ENCODE measurements at places on chromosomes 1 and 21. TPM values are rescaled to one million over a fixed set of nuclear protein-coding genes. Genes with fewer than 3 reads are reported as not detected.

The PARS2 gene
- total RNA-seq = 6.4 TPM

The NPPA gene
- total RNA-seq = 0.93 TPM

The SPRR2A gene
- not detected for total RNA-seq

The CSDE1 gene
- total RNA-seq = 332 TPM

- no peak for DNase-seq
Measured at GRCh38 chr1:53819387-53819786, 18.7 kb downstream of the NDC1 start.

GRCh38 chr1:45621895-45622523 lies 1.8 kb downstream of the CCDC17 start:
- peak; percentile 18 for DNase-seq

DNA sequence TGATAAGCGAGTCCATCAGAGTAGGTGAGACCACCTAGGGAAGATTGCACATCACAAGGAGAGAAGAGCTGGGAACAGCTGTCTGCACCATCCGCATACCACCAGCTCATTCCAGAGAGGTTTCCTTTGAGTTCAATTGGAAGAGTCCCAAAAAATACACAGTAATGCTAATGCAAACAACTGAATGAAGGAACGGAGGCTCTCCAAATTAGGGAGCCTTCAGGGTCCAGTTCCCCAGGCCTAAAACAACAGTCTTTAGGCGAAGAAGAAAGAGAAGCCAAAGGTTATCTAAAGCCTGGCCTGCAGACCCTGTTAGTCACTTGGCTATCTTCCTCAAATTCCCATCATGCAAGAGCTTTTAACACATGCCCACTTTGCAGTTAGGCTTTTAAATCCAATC lies 246.4 kb downstream of the PBX1 start:
- DNase-seq = no peak

DNA sequence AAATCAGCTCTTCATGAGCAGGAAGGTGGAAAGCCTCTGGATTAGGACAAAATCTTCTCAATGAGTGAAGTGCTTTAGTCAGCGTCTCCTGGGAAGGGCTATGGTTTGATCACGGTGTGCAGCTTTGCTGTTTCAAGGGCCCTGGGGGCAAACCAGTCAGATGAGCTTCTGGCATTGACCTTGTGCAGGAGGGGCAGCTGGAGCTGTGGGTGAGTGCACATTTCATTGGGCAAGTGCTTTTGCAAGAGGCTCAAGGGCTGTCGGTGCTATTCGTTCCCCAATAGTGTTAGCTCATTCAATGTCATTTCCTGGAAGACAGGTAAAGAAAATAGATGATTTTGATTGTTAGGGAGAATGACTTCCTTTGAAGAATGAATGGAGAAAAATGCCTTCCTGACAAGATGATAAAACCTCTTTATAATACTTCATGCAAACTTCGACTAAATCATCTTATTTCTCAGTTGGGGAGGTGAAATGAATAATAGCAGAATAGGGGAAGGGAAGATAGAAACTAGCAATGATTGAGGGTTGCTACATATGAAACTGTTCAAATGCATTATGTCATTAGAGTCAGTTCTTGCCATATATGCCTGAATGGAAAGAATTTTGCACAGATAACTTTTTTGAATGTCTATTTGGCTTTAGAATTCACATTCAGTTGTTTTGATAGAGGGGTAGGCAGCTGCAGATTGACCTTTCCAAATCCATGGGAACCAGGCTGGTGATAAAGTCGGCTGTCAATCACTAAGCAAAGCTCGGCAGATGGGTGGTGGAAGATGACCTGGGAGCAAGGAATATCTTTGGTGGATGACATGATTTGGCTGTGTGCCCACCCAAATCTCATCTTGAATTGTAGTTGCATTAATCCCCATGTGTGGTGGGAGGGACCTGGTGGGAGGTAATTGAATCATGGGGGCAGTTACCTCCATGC lies 12.9 kb upstream of the DISC1 start:
- DNase-seq = no peak

- no peak for DNase-seq
Measured at GRCh38 chr1:20089328-20090077, 19.5 kb downstream of the PLA2G5 start.

DNA sequence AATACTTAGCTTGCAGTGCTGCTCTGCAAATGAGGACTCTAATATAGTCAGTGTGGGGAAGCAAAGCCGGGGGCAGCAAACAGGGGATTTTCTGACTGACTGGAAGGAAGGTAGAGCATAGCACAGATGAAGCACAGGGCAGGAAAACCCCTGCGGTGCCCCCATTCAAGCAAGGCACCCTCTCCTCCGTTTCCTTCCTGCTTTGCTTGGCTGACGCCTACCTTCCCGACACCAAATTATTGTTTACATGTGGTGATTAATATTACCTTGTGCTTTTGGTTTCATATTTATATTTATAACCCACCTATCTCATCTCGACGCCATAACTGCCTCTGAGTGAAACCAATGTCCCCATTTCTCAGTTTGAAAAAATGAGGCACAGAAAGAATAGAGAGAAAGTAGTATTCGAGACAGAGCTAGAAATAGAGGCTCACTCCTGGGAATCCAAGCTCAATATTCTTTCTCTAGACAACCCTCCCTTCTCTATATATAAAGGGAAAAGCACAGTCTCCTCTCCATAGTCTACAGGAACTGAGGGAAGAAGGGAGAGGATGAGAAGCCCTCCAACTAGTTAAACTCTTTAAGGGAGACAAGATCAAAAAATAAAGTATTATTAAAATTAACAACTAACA lies 41.3 kb downstream of the PIK3C2B start:
- DNase-seq = no peak

DNA sequence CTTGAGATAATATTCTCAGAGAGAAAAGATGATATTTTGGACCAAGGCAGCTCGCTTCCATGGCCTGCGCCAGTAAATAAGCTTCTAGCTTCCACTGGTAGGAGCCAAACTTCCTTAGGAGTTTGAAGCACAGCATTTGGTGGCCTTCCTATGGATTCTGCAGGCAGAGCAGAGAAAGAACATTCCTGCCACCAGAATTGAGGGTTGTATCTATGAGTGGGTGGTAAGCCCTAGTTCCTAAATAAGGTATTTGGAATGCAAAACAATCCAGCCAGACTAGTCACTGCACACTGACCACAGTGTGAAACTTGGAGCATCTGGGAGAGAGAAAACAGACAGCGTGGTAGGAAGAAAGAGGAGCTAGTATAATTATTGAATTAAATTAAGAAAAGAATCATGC lies 54.1 kb upstream of the BCAR3 start:
- DNase-seq = no peak

- no peak for DNase-seq
Measured at GRCh38 chr21:29678626-29679025, 261.2 kb downstream of the GRIK1 start.

DNA sequence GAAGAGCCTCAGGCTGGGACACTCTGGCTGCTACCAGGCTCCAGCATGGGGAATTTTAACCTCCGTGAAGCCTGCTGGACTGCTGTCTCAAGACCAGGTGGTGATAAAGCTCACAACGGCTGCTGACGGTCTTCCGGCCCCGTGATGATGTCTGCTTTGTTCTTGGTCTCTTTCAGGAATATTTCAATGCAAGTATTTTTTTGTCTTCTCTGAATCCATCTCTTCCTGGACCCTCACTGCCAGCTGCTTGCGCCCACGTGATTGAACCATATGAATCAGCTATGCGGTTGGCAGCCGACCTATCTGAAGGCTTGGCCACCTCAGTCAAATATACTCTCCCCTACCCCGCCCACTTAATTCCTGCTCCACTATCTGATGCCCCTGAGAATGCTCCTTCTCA lies 14.6 kb upstream of the SLC6A17 start:
- DNase-seq = no peak

- no peak for DNase-seq
Measured at GRCh38 chr1:100785470-100786052, 66.0 kb downstream of the VCAM1 start.

DNA sequence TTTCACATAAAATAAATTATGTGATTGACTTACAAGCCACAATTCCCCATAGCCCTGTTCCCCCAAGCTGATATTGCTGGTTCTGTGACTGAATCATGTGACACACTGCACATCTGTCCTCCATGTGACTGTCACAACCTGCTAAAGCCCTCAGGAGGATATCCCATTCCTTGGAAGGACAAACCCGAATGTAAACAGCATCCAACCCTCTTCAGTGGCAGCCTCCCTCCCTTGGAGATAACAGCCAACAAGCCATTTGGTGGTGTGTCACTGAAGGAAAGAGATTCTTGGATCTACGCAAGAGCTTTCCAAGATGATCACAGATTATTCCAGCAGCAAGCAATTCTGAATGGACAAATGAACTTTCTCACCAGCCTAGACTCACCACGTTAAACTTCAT lies 153.9 kb upstream of the TIAM1 start:
- DNase-seq = no peak

GRCh38 chr1:70768216-70768615 lies 279.4 kb downstream of the PTGER3 start:
- no peak for DNase-seq

DNA sequence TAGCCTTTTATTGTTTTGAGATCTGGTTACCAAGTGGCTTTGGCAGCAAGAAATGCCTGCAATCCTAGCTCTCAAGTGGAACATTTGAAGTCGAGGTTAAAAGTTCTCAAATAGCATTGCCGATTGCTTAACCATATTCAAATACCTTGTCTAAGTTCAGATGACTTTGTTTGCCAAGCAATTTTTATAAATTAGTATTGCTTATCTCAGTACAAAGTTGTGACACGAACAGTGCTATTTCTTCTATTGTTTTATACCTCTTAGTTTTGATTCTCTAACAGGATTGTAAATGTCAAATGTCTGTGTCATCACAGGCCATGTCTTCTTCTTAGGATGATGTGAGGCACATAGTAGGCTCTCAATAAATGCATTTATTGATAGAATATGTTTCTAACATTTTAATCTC lies 633.3 kb downstream of the PTPRC start:
- DNase-seq = peak; percentile 71
